Activated T-helper 2 cell treated with anti-CD3 and anti-CD28 coated beads, Interferon-gamma antibody, Interleukin-2, Interleukin-4, amounts not matched to agents 10 μg/mL and 5 μg/mL and 100 μg/mL, durations not matched to agents 14 hours and 24 hours and 36 hours (primary cell): ENCODE measurements at places on chromosomes 12 and 14. TPM values are rescaled to one million over a fixed set of nuclear protein-coding genes. Genes with fewer than 3 reads are reported as not detected.
A peak's percentile ranks its signal among the peaks of the same experiment; 100 is the strongest.

ANO2 gene
- total RNA-seq, result not detected in 2 replicates

RPS6KL1 gene
- total RNA-seq, result 10.8 and 12.0 TPM in 2 replicates

INSM2 gene
- not detected in 2 replicates for total RNA-seq

PTPRQ gene
- total RNA-seq, result not detected in 2 replicates

SLC25A21 gene
- total RNA-seq, result not detected in 2 replicates

RNASE2 gene
- total RNA-seq, result not detected in 2 replicates

WDR89 gene
- 25.5 and 25.9 TPM in 2 replicates for total RNA-seq

PABPN1 gene
- total RNA-seq, result 241 and 259 TPM in 2 replicates

ADIPOR2 gene
- total RNA-seq, result 69.2 and 81.0 TPM in 2 replicates

RTL1 gene
- not detected in 2 replicates for total RNA-seq

TNFAIP2 gene
- 0.64 and 1.0 TPM in 2 replicates for total RNA-seq

FAM181A gene
- not detected in 2 replicates for total RNA-seq

PTPRR gene
- not detected in 2 replicates for total RNA-seq

TCL1B gene
- total RNA-seq, result not detected in 2 replicates

HOXC13 gene
- not detected in 2 replicates for total RNA-seq

DNA sequence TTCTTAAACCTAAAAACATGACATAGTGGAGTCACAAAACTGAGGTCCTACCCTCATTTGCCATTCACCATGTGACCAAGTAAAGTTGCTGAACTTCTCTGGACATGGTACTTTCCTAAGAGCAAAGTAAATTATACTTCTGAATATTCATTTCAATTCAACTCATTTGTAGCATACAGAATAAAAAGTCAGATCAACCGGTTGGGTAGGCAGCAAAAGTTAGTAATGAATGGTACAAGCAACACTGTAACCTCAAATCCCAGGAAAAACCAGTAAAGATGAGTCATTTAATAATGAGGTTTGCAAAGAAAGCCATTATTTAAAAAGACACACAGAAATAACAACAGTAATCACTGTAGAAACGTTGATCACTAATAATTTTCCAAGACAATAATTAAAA lies 8.7 kb downstream of the POLE2 start:
- no peak for DNase-seq

- DNase-seq, result no peak
Measured at GRCh38 chr12:98698603-98699463, 53.7 kb downstream of the APAF1 start.

DNA sequence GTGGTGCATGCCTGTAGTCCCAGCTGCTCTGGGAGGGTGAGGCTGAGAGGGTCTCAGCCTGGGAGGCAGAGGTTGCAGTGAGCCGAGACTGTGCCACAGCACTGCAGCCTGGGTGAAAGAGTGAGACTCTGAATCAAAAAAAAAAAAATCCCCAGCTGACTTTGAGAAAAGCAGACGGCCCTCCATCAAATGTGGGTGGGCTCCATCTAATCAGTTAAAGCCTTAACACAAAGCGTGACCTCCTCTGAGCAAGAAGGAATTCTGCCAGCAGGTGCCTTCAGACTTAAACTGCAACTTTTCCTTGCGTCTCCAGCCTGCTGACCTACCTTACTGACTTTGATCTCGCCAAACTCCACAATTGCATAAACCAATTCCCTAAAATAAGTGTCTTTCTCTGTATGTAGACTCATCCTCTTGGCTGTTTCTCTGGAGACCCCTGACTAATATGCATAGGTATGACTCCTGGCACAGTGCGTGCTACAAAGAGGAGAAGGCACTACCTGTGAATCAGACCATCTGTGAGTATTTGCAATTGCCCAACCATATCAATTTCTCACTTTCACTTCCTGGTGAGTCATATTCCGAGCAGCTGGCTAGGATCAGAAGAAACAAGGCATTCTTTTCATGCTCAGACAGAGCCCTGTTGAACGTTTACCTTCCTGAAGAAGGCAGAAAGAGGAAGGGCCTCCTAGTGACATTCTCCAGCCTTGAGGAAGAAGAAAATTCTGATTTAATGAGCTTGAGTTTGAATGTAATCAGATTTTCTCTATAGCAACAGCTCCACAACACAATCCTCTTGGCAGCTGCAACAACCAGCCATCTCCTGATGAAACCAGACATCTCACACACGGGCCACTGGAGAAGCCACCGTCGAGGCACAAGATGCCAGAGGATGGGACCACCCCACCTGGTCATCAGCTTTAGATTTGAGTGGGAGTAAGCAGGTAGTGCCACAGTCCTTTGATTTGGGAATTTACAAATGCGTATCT lies 54.3 kb downstream of the CLMN start:
- peak; percentile 43 for DNase-seq

DNA sequence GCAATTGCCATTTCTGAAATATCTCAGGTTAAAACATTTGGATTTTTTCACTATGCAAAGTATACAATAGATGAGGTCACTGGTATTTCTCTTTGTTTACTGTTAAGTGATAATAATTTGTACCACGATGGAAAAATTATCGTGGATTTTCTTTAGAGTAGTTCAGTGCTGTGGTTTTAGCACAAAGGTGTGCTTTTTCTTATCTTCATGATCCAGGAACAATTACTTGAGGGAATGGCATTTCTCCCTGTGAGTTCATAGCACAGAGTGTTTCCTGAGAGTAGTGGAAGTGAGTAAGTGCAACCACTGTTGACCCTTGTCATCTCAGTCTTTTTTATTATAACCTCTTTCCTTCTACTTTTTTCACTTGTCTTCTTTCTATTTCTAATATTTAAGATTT lies 86.8 kb downstream of the FGD4 start:
- DNase-seq, result no peak

DNA sequence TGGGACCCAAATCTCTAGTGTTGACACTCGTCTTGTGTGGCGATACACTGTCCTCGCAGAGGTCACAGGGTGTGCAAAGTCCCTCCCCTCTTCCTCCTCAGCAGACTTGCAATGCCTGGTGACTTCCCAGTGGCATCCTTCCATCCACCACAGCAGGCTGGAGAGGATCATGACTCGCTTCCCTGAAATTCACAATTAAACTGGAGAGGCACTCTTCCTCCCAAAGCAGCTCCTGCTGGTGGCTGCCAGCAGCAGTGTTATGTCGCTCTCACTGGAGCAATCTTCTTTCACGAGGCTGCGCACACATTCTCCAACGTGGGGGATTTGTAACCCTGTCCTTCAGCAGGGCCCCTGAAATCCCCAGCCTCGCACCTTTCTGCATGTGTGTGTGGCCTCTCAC lies 145.2 kb upstream of the TMCC3 start:
- DNase-seq, result no peak

DNA sequence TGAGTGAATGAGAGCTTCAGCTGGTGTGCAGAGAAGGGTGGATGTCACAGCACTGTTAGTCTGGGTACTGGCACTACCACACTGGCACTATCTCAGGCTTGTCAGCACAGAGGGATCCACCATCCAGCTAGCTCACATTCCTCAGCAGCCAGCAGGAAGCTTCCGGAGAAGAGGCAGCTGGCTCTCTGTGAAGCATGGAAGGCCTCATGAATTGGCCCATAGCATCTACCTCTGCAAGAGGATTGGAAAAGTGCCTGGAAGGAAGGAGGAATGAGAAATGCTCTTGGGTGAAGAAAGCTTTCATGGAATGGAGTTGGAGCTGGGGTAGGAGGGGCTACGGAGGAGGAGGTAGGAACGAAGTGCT lies 9.9 kb downstream of the KRT83 start:
- DNase-seq, result no peak

DNA sequence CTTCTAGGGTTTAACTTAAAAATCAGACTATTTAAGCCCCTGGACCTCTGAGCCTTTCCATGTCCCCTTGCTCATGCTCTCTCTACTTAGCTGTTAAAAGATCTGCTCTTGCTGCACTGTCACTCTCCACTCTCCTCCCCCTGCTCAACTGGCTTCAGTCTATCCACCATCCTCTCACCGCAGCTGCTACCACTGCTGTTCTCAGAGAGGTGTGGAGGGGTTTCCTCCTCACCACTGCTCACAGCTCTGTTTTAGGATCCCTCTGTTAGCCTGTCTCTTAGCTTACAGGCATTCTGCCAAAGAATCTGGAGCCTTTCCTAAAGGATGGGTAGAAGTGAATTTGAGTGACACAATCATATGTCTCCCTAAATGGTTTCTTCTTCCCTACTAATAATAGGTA lies 43.7 kb upstream of the ATP2B1 start:
- DNase-seq, result no peak

DNA sequence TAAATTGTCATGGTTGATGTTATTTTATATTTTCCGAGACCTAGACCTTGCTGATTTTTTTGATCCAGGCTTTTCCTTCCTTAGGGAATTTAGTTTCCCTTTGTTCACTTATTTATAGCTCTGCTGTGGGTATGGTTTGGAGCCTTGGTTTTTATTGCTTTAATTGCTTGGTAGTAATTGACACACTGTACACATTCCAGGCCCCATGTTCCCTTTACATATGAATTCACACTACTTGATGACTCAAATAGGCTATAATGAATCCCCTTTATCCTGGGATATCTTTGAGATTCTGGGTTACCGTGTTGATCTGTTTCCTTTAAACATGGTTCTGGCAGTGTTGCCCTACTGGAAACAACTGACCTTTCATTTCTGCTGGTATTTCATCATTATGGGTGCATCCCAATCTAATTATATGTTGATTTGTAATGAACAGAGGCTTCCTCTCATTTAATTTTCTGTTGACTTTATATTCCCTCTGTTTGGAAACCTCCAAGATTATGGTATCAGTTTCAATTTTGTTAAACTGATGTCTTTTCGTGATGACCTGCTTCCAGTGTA lies 424.0 kb downstream of the RAD51B start:
- DNase-seq, result no peak

DNA sequence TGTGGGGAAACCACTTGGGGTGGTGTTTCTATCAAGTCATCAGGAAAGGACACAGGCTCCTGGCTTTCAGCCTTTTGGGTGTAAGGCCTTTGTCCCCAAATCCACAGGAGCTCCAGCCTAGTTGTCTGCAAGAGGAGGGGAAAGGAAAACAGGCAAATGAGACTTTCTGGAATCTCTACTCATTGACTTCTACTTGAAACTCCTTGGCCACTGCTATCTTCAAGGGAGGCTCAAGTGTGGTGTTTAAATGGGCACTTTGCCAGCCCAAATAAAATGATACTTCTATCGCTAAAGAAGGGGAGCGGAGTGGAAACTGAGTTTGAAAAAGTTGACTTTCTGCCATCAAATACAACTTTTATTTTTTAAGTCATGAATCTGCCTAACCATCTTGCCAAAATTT lies 445.9 kb upstream of the RGS6 start:
- DNase-seq, result no peak

DNA sequence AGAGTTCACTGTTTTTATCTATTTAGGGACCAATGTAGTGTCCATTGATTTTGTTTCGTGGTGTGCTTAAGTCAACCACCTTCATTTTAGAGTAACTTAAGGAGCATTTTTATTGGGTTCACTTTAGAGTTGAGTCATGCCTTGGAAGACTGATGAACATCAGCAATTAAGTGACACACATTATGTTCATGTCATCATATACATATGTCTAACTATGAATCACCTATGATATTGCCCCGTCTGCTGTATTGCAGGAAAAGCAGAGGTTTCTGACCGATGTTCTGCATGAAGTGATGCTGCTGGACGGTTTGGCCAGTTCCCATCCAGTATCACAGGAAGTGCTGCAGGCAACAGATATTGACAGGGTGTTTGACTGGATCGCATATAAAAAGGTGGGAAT lies 227.1 kb downstream of the TRHDE start:
- no peak for DNase-seq

GRCh38 chr14:67385120-67385519 lies 25.0 kb downstream of the EIF2S1 start:
- DNase-seq, result no peak

DNA sequence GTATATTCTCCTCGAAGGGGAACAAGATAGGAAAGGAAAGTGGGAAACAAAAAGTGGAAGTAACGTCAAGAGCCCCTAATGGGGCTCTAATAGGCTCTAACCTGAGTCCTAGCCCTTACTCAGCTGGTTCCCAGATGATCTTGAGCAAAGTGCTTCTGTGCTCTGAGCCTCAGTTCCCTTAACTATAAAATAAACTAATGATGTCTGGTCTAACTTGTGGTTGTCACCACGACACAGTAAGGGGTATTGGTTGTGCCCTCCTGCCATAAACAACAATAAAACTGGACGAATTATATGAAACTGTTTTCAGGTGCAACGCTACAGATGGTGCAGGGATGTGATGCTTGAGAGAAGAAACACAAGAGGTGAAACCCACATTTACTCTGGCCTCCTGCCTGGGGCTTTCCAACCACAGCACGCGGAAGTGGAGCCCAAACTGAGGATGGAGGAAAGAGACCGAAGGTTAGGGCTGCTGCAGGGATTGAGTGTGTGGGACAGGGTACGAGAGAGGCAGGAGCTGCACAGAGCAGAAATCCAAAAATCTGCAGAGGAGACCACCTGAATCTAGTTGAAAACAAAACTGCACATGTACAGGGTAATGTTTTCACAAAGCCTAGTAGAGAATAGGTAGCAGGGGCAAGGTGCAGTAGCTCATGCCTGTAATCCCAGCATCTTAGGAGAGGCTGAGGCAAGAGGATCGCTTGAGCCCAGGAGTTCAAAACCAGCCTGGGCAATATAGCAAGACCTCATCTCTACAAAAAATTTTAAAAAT lies 45.6 kb upstream of the BCL2L14 start:
- no peak for DNase-seq

DNA sequence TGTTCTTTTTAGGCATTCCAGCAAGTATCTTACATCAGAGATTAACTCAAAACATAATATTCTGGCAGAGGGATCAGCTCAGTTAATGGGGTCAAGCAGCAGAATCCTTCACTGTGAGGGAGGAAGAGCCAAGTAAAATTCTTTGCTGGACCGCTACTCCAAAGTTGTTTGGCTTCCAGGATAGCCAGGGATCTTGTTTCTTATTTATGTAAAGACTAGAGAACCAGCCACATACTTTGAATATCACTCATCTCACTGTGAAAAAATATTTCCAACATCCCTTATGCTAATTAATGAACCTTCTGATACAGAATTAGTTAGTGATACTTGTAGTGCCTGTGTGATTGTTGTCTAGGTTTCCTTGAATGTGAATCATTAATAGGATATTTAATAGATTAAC lies 94.2 kb downstream of the PLEKHA5 start:
- DNase-seq, result no peak

GRCh38 chr12:20567413-20567812 lies 127.7 kb upstream of the SLCO1C1 start:
- DNase-seq, result no peak

GRCh38 chr12:49061157-49061650 lies 610 bp upstream of the KMT2D start:
- no peak for DNase-seq

GRCh38 chr12:54432815-54433164 lies 13.7 kb upstream of the ITGA5 start:
- DNase-seq, result no peak

DNA sequence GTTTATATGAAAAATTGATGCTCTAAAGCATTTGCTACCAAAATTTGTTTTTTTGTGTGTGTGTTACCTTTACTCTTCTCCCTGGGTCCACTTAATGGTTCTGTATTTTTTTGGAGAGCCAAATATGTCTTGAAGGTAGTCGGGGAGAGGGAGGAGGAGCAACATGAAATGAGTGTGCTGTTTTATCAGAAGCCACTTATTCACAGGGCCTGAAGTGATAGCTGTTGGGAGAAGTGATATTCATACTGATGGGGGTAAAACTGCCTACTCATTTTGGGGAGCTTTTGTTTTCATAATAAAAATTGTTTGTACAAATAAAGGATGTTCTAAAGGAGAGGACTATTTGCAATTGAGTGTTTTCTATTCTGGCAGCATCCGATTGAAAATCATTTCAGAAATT lies 29.2 kb downstream of the CRADD start:
- DNase-seq, result no peak

GRCh38 chr12:53096759-53097158 lies 708 bp upstream of the IGFBP6 start:
- DNase-seq, result no peak
